Activated T-cell treated with anti-CD3 and anti-CD28 coated beads, Interleukin-2, amount 50 U/mL, for 4 hours (primary cell): ENCODE measurements at places on chromosomes 2 and 18. TPM values are rescaled to one million over a fixed set of nuclear protein-coding genes. Genes with fewer than 3 reads are reported as not detected.

DNA sequence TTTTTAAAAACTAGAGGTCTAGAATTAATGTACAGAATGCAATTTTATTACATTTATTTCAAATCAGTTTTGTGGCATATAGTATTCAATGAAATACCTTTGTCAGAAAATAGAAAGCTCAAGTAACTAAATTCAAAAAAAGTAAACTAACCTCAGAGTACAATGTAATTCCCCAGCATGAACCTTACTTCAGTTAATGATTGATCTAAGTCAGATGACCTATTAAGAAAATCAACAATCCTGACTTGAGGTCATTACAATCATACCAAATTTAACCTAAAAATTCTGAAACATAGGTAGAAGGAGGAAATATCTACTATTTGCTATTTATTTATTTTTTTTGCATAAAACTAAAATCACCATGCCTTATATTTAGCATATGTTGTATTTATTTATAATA, 142.9 kb downstream of the CCDC102B start:
- no peak for DNase-seq

The SPC25 gene
- total RNA-seq, result 2.4 TPM

The NEMP2 gene
- 6.8 TPM for total RNA-seq

GRCh38 chr2:104874230-104874629, 20.3 kb downstream of the POU3F3 start:
- DNase-seq, result no peak

The AKAIN1 gene
- not detected for total RNA-seq

DNA sequence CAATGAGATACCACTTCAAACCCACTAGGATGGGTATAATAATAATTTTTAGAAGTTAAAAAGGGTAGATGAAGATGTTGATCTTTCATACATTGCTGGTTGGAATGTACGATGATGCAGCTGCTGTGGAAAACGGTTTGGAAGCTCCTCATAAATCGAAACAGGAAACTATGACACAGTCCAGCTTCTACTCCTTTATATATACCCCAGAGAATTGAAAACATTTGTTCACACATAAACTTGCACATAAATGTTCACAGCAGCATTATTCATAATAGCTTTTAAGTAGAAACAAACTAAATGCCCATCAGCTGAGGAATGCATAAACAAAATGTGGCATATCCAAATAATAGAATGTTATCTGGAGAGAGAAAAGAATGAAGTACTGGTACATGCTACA, 95.0 kb downstream of the STRADB start:
- no peak for DNase-seq

DNA sequence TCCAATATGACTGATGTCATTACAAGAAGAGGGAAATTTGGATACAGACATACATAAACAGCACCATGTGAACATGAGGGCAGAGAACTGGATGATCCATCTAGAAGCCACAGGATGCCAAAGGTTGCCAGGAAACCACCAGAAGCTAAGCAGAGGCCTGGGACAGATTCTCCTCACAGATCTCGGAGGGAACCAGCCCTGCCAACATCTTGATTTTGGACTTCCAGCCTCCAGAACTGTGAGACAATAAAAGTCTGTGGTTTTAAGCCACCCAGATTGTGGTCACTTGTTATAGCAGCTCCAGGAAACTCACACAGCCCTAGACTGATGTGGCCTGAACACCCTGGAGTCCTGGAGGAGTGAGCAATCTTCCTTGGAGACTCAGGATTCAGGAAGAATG, 351.6 kb downstream of the EIPR1 start:
- DNase-seq, result no peak

- DNase-seq, result no peak
Observed at GRCh38 chr18:11271954-11272353, 122.6 kb upstream of the PIEZO2 start.

- no peak for DNase-seq
Observed at GRCh38 chr2:2919574-2920365, 457.8 kb downstream of the EIPR1 start.

DNA sequence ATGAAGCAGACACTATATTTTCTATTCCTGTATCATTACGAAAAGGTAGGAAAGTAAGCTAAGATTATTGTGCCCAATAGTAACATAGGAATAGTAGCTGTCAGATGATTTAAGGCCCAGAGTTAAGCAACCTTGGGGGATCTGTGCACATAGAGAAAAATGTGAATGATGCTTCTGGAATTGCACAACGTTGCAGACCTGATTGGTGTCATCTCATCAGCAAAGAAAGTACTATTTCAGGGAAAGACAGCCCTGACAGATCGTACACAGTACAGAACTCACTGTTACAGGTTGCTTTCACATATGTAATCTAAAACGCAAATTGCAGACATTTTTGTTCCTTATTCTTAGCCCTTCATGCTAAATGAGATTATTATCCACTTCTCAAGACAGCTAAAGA, 535.9 kb downstream of the TRIB2 start:
- DNase-seq, result no peak

DNA sequence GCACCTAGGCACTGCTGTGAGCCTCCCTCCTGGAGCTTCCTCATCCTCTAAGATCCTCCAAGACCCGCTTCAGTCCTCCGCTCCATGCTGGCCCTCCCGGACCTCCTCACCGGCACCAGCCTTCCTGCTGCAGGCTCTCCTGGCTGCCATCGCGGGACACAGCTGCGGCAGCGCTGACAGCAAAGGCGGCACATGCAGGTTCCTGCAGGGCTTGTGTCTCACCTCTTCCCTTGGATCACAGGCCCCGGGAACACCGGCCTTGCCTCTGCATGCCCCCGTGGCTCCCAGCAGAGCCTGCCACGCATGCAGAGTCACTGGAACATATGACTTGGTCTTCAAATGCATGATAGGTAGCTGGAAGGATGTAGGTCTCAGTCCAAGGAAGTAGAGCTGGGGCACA, 67.2 kb downstream of the PTGR3 start:
- DNase-seq, result no peak

GRCh38 chr2:217623281-217623912, 379.4 kb downstream of the TNS1 start:
- DNase-seq, result no peak

DNA sequence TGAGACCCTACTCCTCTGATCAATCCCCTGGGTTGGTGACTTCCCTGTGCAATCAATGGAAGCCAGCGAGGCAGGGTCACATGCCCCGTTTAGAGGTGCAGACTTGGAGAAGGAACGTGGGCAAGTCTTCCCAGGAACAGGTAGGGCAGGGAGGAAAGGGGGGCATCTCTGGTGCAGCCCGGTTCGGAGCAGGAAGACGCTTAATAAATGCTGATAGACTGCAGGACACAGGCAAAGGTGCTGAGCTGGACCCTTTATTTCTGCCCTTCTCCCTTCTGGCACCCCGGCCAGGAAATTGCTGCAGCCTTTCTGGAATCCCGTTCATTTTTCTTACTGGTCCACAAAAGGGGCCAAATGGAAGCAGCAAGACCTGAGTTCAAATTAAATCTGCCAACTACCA, 821 bp upstream of the PROC start:
- DNase-seq, result no peak

The RMND5A gene
- 37.2 TPM for total RNA-seq

GRCh38 chr2:126661702-126662500, 5.9 kb downstream of the GYPC start:
- DNase-seq, result no peak

- no peak for DNase-seq
Observed at GRCh38 chr2:132460781-132461180, 44.2 kb downstream of the GPR39 start.

The IL36G gene
- not detected for total RNA-seq
